Keratinocyte (primary cell): ENCODE measurements at places on chromosomes 1 and 21.

DNA sequence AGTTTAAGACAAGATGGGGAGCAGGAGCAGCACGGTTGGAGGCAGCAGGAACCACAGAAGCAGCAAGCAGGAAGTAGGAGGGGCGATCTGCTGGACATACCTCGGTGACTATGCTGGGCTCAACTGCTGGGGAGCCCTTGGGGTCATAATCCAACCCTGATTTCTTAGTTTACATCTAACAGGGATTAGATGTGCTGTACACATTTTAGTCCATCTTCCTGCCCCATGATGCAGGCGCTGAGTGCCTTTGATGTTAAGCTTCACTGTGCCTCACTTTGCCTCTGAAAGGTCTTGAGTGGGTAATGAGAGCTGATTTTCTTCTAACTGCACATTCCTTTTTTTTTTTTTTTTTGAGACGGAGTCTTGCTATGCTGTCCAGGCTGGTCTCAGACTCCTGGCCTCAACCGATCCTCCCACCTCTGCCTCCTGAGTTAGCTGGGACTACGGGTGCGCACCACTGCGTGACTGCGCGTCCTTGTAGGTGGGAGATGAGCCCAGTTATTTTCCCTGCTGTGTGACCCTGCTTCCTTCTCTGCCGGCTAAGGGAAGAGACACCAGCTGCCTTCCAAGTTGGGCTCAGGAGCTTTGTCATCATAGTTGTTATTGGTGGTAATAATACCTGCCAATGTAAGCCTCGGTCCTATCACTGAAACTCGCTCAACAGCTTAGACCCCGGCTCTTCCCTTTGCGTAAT, 1.1 kb upstream of the RCAN3 start:
- H3K27me3 ChIP-seq = no peaks in the 10 kb centered on the region
- no peaks in the 10 kb centered on the region for H3K36me3 ChIP-seq
- H3K4me1 ChIP-seq = peaks cover 16% of the 10 kb centered on the region
- peak overlapping the region; percentile 79 for H3K27ac ChIP-seq
- H3K4me3 ChIP-seq = peak overlapping the region; percentile 65

GRCh38 chr1:172588296-172589291, 55.6 kb downstream of the SUCO start:
- H3K36me3 ChIP-seq = peaks cover 9% of the 10 kb centered on the region
- no peaks in the 10 kb centered on the region for H3K27me3 ChIP-seq
- H3K27ac ChIP-seq = peak overlapping the region; percentile 47
- DNase-seq = no peak
- H3K4me3 ChIP-seq = no peak overlapping the region

DNA sequence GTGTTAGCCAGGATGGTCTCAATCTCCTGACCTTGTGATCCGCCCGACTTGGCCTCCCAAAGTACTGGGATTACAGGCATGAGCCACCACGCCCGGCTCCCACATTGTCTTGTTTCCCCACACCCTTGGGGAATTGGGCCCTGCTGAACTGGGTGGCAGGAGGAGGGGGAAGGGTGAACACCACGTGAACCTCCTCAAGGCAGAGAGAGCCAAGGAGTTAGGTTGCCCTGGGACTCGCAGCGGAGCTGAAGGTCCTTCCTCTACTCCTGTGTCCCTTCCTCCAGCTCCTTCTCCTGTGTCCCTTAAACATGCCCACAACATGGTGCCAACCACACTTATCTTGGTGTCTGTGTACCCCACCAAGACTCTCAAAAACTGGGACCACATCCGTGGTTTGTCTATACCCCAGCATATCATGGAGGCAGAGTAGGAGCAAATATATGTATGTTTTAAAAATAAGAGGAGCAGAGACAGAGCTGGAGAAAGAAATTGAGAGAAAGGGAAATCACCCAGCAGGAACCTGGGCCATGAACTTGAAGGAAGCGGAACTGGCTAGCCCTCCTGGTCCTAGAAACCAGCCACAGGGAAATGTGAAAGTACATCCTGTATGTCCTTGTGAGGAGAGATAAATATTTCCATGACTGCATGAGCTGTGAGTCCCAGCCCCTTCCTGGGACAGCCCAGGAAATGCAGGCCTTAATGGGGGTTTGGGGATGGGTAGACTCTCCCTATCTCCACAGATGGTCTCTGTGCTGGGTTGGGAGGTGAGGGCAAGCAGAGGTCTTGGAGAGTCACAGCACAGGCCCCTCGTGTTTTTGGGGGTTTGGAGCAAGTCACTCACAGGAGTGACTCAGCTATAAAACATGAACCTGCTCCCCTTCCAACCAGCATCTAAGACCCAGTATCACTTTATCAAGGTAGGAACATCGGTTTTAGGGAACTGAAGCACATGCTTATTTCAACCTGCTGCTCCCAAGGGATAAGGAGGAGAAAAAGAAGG, 9.4 kb upstream of the TAL1 start:
- DNase-seq = no peak
- H3K4me1 ChIP-seq = no peaks in the 10 kb centered on the region
- no peaks in the 10 kb centered on the region for H3K27me3 ChIP-seq
- no peak overlapping the region for H3K4me3 ChIP-seq
- H3K27ac ChIP-seq = no peak overlapping the region

DNA sequence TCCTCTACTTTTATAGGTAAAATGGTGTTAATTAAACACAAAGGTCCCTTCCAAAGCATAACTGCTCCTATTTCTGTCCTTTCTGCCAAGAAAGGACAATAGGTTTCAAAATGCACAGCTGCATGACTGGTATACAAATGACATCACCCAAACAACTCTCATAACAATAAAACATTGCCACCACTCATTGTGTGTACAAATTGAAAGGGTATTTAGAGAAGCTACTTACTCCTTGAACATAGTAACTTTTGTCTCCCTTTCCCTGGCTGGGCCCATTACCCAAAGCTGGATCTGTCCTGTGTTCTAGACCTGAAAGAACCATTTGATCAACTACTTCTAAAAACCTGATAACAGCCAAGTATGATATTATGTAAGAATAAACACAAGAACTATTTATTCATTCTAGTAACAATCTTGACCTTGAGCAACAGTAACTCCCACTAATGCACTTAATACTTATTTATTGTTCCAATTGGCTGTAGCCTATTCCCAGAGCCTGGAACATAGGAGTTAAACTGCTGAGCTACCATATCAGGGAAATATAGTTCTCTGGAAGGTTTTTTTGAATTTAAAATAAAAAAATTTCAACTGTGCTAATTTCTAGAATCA, 38.2 kb downstream of the TTLL7 start:
- H3K27ac ChIP-seq = no peak overlapping the region
- no peak for DNase-seq
- H3K27me3 ChIP-seq = no peaks in the 10 kb centered on the region
- no peak overlapping the region for H3K4me3 ChIP-seq
- no peaks in the 10 kb centered on the region for H3K4me1 ChIP-seq

DNA sequence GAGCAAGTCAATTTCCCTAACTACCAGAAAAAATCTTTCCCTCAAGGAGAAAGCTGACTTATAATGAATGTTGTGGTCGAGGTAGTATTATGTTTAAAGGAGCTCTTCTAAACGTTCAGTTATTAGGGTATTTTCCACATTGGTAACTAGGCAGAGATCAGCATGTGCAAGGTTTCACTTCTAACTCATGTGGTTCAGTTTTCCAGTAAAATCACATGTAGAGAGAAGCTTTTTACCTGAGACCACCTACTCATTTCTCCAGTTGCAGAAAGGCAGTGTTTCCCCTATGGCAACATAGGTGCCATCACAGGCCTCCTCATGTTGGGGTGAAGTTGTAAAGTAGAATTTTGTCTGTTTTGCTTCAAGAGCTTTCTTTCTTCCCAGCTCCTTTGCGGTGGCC, 23.7 kb downstream of the IL23R start:
- no peaks in the 10 kb centered on the region for H3K27me3 ChIP-seq
- H3K4me3 ChIP-seq = no peak overlapping the region
- no peaks in the 10 kb centered on the region for H3K4me1 ChIP-seq
- H3K36me3 ChIP-seq = no peaks in the 10 kb centered on the region
- DNase-seq = no peak
- H3K27ac ChIP-seq = no peak overlapping the region

DNA sequence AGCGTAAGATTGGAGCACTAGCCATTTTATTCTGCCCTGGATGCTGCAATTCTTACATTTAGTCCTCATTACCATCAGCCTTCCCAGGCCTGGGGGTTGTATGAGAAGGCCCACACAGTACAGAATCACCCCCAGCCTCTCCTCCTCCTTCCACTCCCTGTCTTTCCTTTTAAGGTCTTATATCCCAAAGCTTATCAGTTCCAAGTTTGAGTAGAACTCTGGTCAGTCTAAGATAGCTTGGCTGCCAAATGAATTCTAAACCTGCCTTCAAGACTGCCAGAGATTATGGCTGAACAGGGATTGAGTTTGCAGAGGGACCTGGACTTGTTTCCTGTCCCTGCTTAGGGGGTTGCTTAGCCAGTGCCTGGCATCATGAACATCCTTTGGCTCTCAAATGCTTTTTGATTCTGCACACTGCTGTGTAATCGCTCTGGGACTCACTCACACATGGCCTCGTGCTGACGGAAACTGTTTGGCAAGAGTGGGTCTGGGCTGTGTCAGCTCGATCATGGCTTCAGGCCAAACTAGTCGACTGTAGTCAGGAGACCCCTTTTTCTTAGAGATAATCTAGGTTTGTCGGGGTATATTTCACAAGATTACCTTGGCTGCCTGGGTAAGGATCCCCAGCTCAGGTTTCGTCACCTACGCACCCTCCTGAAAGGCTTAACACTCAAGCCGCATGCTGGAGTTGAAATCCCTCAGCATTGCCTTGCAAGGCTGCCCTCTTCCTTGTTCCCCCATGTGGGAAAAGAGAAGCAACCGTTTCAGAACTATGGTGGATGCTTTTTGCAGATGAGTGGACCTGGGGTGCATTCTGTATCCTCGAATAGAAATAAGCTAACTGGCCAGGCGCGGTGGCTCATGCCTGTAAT, 252.6 kb downstream of the NFIA start:
- DNase-seq = no peak
- H3K27ac ChIP-seq = no peak overlapping the region
- H3K36me3 ChIP-seq = peaks cover 4% of the 10 kb centered on the region
- no peak overlapping the region for H3K4me3 ChIP-seq
- no peaks in the 10 kb centered on the region for H3K27me3 ChIP-seq
- peaks cover 49% of the 10 kb centered on the region for H3K4me1 ChIP-seq

- no peak overlapping the region for H3K4me3 ChIP-seq
- H3K36me3 ChIP-seq = peaks cover 41% of the 10 kb centered on the region
- peaks cover 4% of the 10 kb centered on the region for H3K4me1 ChIP-seq
- H3K27ac ChIP-seq = no peak overlapping the region
- no peaks in the 10 kb centered on the region for H3K27me3 ChIP-seq
- no peak for DNase-seq
Observed at GRCh38 chr1:153662269-153662668, 3.8 kb downstream of the SNAPIN start.

- no peak for DNase-seq
- H3K4me1 ChIP-seq = peaks cover 36% of the 10 kb centered on the region
- peaks cover 4% of the 10 kb centered on the region for H3K36me3 ChIP-seq
- no peaks in the 10 kb centered on the region for H3K27me3 ChIP-seq
Observed at GRCh38 chr1:20602851-20603450, 14.1 kb downstream of the CDA start.

DNA sequence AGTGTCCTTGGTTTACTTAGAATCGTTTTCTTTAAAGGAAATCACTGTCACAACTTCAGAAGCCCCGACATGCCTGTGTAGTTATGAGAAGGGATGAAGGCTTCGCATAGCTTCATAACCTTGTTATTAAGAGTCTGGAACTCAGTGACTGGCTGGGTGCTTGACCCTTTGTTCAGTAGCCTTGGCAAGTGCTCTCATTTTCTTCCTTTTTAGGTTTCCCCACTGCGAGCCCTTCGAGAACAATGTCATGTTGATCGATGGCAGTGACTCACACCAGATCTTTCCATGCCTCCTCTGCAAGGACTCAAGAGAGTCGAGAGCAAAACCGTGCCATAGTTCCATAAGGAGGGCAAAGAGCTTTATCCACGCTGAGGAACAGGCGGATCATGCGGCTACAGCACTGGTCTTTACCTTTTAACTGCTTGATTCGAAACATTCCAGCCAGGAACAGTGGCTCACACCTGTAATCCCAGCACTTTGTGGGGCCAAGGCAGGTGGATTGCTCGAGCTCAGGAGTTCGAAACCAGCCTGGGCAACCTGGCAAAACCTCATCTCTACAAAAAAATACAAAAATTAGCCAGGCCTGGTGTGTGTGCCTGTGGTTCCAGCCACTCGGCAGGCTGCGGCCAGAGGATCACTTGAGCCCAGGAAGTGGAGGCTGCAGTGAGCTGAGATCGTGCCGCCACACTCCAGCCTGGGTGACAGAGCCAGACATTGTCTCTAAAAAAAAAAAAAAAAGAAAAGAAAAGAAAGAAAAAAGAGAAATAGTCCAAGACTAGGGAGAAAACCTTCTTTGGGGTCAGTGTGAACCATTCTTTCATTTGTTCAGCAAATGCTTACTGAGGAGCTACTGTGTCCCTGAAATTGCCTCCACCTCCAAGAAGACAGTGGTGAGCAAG, 95.4 kb upstream of the ERRFI1 start:
- DNase-seq = no peak
- H3K4me1 ChIP-seq = no peaks in the 10 kb centered on the region
- H3K27ac ChIP-seq = no peak overlapping the region
- no peak overlapping the region for H3K4me3 ChIP-seq
- no peaks in the 10 kb centered on the region for H3K36me3 ChIP-seq

DNA sequence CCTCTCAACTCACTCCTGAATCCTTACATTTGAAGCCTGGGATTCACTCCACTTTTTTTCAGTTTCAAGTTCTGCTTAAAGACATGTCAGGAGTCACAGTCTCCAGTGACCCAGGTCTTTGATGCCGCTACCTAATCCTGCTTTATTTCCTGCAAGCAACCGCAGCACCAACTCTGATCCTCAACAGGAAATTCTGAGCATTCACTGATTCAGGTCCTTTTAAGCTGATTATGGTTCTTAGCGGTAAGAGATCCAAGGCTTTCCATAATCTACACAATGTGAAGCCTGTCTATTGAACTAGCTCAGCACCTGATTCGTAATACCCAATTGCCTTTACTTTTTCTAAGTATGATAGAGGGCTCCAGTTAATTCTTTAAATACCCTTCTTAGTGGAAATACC, 43.7 kb upstream of the PIGC start:
- peaks cover 4% of the 10 kb centered on the region for H3K4me1 ChIP-seq
- H3K4me3 ChIP-seq = no peak overlapping the region
- no peaks in the 10 kb centered on the region for H3K27me3 ChIP-seq
- H3K27ac ChIP-seq = no peak overlapping the region

GRCh38 chr1:109906839-109907180, 3.8 kb upstream of the CSF1 start:
- peaks cover 18% of the 10 kb centered on the region for H3K27me3 ChIP-seq
- peaks cover 20% of the 10 kb centered on the region for H3K4me1 ChIP-seq
- H3K27ac ChIP-seq = no peak overlapping the region
- no peak overlapping the region for H3K4me3 ChIP-seq
- no peak for DNase-seq
- H3K36me3 ChIP-seq = no peaks in the 10 kb centered on the region

GRCh38 chr1:175192111-175192629, 406 bp downstream of the KIAA0040 start:
- peaks cover 65% of the 10 kb centered on the region for H3K4me1 ChIP-seq
- peak overlapping the region; percentile 92 for H3K4me3 ChIP-seq
- H3K36me3 ChIP-seq = peaks cover 24% of the 10 kb centered on the region
- H3K27me3 ChIP-seq = no peaks in the 10 kb centered on the region
- H3K27ac ChIP-seq = peak overlapping the region; percentile 93
- DNase-seq = no peak

GRCh38 chr1:5010656-5011055, 356.2 kb downstream of the AJAP1 start:
- no peaks in the 10 kb centered on the region for H3K27me3 ChIP-seq
- no peaks in the 10 kb centered on the region for H3K36me3 ChIP-seq
- no peak overlapping the region for H3K4me3 ChIP-seq
- no peak overlapping the region for H3K27ac ChIP-seq

- no peak overlapping the region for H3K4me3 ChIP-seq
- no peak for DNase-seq
- H3K36me3 ChIP-seq = no peaks in the 10 kb centered on the region
- no peaks in the 10 kb centered on the region for H3K27me3 ChIP-seq
Observed at GRCh38 chr21:30058928-30059327, 107.7 kb downstream of the CLDN17 start.
